AG09319 (cell line): ENCODE measurements at places on chromosomes 2 and 18.

DNA sequence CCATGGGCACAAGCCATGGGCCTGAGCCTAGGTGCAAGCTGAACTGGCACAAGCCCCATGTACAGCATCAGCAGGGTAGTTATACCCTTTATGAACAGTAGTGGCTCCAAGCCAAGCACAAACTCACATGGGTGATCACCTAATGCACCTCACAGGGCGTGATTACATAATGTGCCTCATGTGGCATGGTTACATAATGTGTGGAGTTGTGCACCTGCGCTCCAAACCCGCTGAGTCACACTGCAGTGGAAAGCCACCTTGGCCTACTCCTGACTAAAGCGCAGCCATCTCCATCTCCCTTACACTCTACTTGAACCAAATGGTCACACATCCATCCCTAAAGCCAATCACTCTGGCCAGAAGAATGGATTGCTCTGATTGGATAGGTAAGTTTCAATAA, 279.7 kb downstream of the MBD2 start:
- DNase-seq = no peak

DNA sequence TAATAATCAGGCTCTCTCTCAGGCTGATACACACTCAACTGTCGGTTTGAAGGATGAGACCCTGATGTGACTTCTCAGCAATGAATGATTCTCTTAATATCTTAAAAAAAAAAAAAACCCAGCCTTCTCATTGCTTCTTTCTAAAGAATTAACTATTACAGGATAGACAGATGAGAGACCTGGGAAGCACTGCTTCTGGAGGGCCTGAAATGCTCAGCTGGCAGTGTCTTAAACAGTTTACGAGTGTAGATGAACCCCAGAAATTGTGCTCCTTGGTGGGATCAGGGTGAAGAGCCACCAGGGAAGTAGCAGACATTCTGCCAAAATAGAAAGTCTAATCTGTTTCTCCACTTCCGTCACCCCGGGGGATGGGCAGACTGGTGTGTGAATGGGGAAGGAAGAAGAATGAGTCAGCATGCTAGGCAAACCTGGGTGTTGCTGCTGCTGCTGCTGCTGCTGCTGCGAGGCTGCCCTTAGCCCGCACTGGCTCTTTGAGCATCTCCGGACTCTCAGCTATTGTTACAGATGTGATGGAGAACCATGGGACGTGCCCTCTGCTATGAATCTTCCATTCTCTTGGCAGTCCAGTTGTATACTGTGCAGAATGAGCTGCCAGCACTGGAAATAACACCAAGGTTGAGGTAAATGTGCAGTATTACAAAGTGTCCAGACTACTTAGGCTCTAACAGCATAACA, 158.4 kb downstream of the SETBP1 start:
- no peak for DNase-seq

DNA sequence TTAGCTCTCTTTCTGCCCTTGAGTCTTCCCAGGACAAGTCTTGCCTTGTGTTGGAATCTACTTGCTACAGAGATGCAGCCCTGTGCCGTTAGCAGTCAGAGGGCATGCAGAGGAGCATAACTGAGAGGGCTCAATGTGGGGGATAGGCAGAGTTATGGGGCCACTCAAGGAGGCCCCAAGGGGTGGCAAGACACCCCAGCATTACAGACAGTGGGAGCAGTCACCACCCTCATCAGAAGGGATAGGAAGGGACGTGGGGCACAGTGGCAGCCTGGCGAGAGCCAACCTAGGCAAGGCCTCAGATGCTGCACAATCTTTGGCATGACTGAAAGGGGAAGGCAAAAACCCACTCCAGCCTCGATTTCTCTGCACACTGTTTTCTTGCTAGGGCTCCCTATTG, 169.1 kb downstream of the TMEM18 start:
- DNase-seq = no peak

- DNase-seq = peak; percentile 35
Measured at GRCh38 chr18:77167251-77167650, 34.7 kb upstream of the MBP start.

DNA sequence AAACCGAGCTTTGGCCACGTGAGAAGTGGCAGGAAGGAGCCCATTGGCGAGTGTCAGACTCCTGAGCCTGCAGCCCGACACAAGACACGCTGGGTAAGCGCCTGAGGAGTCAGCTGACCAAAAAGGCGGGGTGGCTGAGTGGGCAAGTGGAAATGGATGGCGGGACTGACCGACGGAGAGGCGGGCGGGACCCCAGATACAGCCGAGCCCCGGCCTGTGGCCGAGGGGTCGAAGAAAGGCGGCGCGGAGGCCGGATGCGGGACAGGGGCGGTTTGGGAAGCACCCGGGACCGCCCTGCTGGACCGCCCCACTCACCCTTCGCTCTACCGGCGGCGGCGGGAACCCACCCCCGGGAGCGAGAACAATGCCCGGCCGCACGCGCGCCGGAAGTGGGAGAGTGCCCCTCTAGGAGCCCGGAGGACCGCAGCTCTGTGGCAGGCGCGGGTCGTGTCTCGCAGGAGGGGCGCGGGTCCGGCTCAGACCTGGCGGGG, 22.8 kb downstream of the ZSCAN30 start:
- no peak for DNase-seq

- no peak for DNase-seq
Measured at GRCh38 chr2:99852956-99853355, 289.4 kb downstream of the AFF3 start.

DNA sequence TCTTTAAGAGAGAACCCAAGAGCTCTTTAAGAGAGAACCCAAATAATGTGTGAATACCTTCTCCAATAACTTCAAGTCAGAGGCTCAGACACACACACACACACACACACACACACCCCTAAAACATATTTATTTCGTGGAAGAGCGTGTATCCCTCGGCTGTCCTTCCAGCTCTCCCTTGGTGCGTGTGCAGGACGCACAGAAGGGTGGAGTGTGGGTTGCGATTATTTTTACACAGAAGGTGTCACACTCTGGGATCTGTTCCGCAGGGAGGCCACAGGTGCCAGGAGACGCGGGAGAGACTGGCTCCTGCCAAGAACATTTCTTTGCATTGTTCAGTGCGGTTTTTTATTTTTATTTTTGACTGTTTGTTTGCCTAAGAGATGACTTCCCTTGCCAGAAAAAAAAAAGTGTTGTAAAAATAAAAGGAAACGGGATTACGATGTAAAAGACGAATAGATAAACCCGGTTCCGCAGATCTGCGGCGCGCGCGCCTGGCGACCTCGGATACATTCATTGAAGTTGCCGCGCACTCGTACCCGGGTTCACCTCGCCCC, 47.3 kb upstream of the ATP6V1B1 start:
- DNase-seq = no peak

DNA sequence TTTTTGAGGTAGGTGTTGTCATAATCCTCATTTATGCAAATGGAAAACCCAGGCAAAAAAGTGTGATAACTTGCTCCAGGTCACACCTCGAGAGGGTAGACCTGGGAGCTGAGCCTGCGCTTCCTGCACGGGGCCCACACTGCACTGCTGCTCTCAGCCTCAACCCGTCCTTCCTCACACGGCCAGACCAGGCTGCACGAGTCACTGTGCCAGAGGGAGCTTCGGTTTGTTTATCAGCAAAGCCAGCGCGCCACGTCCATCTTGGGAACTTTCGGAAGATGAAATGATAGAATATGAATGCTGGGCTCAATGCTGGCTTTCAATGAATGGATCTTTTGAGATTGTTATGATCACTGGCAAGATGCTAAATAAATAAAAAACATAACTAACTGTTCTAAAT, 14.4 kb downstream of the COPS9 start:
- DNase-seq = no peak
